ENCODE measurements at places on chromosomes 2 and 18.

DNA sequence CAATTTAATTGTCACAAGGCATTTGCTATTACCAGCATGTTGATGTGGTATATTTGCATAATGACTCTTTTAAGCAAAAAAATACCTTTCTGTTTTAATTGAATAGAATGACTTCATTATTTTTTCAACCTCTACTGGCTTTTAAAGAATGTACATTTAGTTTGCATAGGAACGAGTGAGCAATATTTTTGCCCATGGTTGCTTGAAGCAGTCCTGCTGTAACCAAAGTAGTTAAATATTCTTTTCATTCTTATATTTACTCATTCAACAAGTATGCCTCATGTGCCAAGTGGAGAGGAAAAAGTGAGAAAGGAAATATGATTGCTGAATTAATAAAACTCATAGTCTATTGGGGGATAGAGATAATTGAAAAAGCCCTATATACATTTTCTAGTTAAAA, 184.7 kb downstream of the DSEL start:
- DNase-seq: no peak

GRCh38 chr2:138948070-138948539, 167.9 kb upstream of the NXPH2 start:
- DNase-seq: no peak

- no peak for DNase-seq
Observed at GRCh38 chr2:231605607-231606091, 13.0 kb downstream of the TEX44 start.

DNA sequence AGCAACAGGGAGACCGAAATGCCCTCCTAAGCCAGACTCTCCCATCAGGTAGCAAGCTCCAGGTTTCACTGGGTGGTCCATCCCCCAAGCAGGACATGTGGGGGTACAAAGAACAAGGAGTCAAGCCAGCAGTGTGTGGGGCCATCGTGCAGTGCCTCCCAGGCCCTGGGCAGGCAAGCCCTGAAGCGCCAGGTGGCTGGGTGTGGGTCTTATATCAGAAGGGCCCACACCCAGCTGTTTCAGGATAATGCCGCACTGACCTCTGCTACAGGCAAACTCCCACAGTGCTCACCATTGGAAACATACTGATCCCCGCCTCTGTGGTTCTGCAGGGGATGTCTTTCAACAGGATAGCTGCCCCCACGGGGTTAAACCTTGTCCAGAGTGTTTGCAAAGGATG, 174.2 kb upstream of the SMAD2 start:
- no peak for DNase-seq

- DNase-seq: no peak
Observed at GRCh38 chr2:38138996-38139395, 63.0 kb upstream of the CYP1B1 start.

GRCh38 chr2:179044500-179044899, 5.4 kb downstream of the CCDC141 start:
- DNase-seq: no peak

DNA sequence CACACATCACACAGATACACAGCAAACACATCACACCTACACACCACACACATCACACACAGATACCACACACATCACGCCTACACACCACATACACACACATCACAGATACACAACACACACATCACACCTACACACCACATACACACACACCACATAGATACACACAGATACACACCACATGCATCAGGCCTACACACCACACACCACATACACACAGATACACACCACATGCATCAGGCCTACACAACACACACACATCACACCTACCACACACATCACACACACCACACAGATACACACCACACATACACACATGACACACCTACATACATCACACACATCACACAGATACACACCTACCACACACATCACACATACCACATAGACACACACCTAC, 158.8 kb downstream of the NDUFA10 start:
- no peak for DNase-seq

GRCh38 chr2:239828192-239828972, 196.8 kb downstream of the NDUFA10 start:
- no peak for DNase-seq

- DNase-seq: no peak
Observed at GRCh38 chr2:181153886-181154285, 173.5 kb downstream of the UBE2E3 start.

DNA sequence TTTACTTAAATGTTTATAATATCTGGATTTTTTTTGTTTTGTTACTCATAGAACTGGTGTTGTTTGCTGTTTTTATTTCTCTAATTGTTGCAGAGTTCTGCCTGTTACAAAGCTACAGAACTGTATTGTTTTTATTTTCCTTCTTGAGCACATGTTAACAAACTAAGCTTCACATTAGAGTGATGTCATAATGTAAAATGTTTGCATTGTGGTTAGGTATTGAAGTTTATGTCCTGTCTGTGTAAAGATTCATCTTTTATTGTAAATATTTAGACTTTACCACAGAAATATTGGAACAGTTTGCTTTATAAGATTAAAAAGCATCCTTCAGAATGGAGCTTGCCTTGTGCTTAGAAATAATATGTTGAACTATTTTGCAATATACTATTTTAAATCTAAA, 67.7 kb downstream of the CLIP4 start:
- no peak for DNase-seq

DNA sequence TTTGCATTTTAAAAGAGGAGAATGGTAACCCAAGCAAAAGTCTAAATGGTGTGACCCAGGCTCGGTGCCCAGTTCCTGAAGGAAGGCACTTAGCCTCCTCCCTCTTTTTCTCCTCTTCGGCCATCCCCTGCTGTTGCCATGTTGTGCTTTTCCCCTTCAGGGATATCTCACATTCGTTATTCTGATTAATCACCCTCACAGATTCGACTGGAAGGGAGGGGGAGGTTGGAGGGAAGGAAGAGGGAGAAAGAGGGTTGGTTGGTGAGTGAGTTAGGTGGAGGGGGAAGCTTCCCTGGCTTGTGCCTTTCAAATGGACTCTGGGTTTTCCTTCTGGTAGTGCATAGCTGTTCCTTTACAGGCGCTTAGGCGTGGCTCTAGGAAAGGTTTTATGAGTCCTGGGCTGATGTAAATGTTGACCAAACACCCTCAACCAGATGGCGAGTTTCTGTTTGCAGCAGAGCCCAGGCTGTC, 39.0 kb upstream of the LYPD6B start:
- DNase-seq: no peak

GRCh38 chr2:209560911-209561310, 137.1 kb downstream of the MAP2 start:
- no peak for DNase-seq

GRCh38 chr2:48912110-48912509, 156.6 kb upstream of the LHCGR start:
- DNase-seq: no peak

- DNase-seq: no peak
Observed at GRCh38 chr2:120936476-120937334, 201.0 kb downstream of the GLI2 start.

DNA sequence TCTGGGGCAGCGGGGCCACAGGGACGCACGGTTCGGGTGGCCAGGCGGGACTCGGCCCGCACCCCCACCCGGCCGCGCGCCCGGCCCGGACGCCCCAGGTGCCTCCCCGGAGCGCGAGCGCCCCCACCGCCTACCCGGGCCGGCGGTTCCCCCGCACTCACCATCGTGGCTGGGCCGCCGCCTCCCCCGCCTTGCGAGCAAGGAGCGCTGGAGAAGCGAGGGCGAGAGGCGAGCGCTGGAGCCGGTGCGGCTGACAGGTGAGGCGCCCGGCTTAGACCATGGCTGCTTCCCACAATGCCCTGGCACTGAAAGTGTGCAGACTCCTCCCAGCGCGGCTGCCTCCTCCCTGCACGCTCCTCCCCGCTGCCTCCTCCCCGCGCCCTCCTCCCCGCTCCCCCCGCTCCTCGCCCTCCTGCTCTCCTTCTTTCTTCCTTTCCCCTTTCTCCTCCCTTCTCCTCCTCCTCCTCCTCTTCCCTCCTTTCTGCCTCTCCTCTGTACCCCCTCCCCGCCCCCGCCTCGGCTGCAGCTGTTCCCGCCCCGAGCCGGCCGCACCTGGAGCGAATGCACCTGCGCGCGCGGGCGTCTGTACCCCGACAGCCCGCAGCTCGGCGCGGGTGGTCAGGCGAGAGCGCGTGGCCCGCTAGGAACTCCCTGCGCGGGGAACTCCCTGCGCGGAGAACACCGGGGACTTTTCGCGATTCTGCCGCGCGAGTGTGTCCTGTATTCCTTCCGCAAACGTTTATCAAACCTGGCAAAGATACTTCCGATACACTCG, at the start of gene AP1S3:
TSS of gene AP1S3 (minus strand) at position 296 of the 775 bp plus-strand sequence. CDS start at position 164, 132 bp downstream.
- peak; percentile 51 for DNase-seq

All from effector CD4-positive, alpha-beta T cell (primary cell).